ENCODE measurements at places on chromosomes 4 and X.

DNA sequence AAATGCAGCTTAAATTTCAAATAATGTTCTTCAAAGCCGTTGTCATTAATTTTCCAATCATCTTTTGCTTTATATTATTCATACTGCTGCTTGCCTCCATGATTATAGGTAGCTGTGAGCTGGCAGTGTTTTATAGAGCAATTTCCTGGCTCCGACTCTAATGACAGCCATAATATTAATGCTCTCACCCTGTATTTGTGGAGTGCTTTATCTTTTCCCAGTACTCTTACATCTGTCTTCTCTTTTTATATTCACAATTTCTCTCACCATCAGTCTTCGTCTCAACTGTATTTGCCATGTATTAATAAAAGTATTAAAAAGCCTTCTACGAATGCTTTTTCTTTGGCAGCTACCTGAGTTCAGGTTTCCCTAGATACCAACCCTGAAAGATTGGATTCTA, 21.0 kb downstream of the ATXN3L start:
- DNase-seq = no peak

- no peak for DNase-seq
Observed at GRCh38 chr4:160570271-160570670, 1467.4 kb downstream of the RAPGEF2 start.

DNA sequence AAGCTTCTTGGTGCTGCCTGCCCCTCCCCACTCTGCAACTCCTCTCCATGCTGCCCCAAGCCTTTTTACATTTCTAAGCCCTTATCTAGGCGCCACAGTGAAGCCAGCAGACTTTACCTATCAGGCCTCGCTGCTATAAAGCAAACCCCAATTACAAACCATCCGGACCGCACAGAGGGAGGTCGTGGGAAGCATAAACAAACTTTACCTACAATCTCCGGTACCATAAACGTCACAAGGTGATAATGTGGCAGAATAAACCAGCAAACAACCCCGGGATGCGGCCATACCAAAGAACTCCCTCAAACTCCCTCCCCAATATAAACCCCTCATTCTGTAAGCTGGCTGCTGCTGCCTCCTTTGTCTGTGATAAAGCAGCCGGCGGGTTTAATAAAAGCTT, 54.0 kb upstream of the ZCCHC13 start:
- no peak for DNase-seq

GRCh38 chr4:151548708-151549107, 139.7 kb downstream of the FHIP1A start:
- DNase-seq = no peak

- no peak for DNase-seq
Observed at GRCh38 chr4:152990471-152991131, 54.5 kb downstream of the FHDC1 start.

- peak; percentile 84 for DNase-seq
Observed at GRCh38 chr4:159229164-159229563, 126.3 kb downstream of the RAPGEF2 start.

GRCh38 chr4:182724414-182724813, 192.8 kb downstream of the DCTD start:
- peak; percentile 38 for DNase-seq

- peak; percentile 0 for DNase-seq
Observed at GRCh38 chrX:106286053-106286650, 118.0 kb downstream of the PWWP3B start.

DNA sequence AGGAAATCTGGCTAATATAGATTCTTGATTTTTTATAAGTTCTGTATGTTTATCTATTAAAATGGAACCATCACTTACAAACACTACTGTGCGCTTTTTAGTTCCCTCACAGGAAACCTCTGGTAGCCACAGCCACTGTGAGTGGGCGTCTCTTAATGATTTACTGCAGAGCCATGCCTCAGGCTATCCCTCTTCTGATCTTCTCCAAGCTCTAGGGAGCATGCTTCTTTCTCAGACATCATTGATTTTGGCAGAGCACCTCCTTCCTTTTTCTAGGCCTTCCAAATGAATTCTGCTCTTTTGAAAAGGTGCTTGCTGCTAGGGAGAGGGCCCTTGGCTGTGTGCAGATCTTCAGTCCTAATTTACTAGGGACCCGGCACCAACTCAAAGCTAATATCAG, 61.1 kb upstream of the STS start:
- no peak for DNase-seq

DNA sequence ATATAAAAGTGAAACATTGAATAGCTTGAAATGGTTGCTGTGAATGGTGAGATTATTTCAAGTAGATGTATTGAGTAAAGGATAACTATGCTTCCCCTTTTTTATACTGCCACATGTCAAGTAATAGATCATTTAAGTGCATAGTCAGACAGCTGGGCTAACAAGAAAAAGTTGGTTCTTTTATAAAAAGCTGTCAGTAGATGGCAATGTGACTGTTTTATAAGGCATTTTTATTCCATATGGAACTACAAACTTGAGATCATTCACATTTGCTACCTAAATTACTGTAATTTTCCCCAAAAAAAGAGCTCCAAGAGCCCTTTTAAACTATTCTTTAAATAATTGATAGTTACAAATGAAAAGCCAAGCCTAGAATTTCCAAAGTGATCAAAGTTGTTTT, 831.0 kb downstream of the C4orf33 start:
- DNase-seq = peak; percentile 5

DNA sequence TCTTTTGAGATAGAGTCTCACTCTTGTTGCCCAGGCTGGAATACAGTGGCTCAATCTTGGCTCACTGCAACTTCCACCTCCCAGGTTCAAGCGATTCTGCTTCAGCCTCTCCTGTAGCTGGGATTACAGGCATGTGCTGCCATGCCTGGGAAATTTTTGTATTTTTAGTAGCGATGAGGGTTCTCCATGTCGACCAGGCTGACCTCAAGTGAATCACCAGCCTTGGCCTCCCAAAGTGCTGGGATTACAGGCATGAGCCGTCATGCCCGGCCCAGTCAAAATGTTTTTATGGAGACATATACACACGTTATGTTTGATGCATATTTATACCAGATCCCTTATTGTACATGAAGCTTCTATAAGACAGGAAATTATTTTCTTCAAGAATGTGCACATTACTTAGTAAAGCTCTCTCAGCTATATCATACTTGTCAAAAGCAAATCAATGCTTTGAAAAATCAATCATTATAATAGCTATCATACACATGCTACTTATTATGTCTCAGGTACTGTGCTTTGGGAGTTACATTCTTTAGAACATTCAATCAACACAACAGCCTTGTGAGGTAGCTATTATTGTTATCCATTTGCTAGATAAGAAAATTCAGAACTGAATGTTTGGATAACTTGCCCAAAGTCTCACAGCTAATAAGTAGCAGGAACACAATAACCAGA, 269.2 kb downstream of the FSTL5 start:
- DNase-seq = no peak

GRCh38 chr4:71243091-71243833, 95.6 kb upstream of the SLC4A4 start:
- DNase-seq = no peak

DNA sequence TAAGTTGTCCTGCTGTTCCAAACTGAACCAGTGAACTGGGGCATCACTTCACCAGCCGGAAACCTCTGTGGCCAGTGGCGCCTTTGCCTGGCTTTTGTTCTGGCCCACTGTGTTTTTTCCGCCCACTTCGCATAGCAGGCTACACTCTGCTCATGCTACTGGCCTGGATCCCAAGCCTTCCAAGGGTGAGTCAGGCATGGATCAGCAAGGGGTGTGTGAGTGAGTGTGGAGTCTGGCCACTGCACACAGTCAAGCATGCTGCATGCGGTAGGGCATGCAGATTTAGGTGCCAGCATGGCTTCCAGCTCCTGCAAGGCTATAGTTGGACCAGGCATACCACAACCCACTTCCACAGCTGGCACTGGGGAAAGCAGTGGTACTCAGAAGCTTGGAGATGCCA, 1967.9 kb downstream of the C4orf33 start:
- DNase-seq = no peak

DNA sequence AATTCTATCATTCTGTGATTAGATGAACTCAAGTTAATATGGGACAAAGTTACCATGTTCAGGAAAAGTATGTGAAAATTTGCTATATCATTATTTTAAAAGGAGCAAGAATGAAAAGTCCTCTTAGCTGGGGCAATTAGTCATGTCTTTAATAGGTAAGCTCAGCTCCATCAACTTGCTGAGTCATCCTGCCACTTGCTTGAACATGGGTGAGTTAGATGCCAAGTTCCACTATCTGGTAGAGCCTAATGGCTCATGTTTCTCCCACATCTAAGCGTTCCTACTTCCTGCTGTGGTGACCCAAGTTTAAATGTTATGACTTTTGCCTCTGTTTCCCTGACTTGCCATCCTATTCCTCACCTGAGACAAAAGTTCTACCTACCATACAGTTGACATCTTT, 276.8 kb downstream of the ZNF674 start:
- peak; percentile 24 for DNase-seq

- no peak for DNase-seq
Observed at GRCh38 chrX:63402106-63402505, 51.0 kb upstream of the SPIN4 start.

GRCh38 chrX:16112428-16112827, 10.9 kb upstream of the GRPR start:
- no peak for DNase-seq

DNA sequence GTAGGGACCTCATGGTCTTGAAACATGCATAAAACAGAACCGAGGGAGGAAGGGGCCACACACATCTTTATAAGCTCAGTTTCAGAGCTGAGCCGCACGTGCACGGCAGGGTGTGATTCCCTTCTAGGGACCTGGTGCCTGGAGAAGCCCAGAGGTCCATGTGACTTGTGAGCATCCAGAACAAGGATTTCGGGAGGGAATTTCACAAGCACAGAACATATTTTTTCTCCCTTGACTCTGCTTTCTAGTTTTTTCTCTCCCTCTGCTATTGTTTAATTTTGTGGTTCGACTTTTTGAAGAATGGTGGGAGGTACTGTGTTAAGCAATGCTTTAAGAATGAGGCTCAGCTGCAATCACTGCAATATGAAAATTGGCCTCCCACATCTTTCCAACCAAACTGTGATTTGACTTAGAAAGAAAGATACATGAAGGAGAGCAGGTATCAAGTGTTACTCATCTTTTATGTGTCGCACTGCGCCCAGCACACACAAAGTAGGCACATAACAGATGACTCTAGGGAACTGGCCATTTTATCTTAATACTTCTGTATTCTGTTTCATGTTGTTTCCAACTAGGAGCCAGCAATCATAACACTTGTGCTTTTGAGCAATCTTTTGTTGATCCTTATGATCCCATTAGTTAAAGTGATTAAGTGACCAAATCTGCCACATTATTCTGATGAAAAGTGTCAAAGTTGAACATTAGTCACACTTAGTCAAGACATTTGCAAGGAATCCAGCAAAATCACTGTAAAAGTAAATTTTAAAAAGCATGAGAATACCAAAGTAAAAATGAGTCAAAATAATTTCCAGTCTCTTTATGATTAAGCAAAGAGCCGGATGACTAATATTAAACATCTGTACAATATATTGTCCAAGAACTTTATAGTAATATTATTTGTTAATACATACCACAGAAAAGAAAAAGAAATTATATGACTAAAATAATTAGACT, 86.4 kb downstream of the SHISA3 start:
- peak; percentile 48 for DNase-seq
